ENCODE measurements at places on chromosomes 12 and 14.

GRCh38 chr14:60266021-60266937 lies 17.3 kb downstream of the PPM1A start:
- peak; percentile 49 for DNase-seq

DNA sequence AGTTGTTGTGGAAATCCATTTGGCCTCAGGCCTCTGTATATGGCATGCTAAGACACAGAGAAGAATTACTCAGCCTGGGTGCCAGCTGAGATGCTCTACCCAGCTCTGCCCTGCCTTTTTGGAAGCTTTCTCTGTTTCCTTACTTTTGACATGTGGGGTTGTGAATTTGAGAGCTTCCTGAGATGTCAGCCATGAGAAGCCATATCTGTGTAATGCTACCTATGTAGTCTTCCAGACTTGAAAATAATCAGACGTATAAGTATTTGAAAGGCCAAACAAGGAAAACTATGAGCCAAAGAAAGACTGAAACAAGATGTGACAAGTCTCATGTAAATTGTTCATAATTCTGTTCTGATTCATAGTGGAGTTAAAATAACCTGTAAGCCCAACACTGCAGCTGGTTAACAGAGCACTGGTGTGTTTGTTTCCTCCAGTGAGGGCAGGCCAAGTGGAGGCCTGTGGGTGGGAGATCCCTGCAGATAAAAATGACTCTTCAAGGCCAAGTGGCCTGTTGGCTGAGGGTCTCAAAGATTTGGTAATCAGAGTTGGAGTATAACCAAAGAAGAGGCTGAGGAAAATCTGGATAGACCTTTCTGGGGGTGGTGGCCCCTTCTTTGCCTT lies 94.0 kb downstream of the TMX1 start:
- DNase-seq = no peak

GRCh38 chr12:56836800-56837663 lies 73.9 kb downstream of the HSD17B6 start:
- peak; percentile 12 for DNase-seq

GRCh38 chr12:89513544-89513943 lies 11.1 kb downstream of the GALNT4 start:
- no peak for DNase-seq

- DNase-seq = no peak
Observed at GRCh38 chr12:57739387-57739786, 845 bp upstream of the AGAP2 start.

DNA sequence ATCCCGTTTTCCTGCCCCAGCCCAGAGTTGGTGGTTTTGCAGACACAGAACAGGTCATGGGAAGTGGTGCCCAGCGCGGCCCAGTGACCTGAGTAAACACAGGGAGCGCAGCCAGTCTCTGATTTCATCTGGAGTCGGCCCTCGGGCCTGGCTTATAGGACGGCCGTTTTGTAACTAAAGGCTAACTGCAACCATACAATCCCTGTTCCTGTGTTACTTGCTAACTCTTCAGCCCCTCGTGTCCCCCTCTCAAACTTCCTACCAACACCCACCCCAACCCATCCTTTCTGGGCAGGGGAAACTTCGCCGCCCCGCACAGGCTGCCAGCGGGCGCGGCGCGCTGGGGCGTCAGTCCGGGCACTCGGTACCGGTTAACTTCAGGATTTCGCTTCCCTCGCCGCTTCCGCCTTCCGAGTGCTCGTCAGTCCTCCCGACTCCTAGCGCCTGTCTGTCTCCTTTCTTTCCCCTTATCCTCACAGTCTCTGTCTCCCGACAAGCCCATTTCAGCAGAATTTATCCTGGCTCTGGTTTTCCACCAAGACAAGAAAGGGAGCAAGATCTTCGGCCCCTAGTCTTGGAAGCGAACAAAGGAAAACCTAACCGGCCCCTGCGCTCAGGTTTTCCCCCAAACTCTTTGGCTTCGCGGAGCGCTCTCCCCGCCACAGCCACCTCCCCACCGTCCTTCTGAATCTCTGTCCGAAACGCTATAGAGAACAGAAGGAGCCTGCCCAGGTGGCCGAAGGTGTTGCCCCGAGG lies 2.0 kb downstream of the SIX1 start:
- DNase-seq = no peak

DNA sequence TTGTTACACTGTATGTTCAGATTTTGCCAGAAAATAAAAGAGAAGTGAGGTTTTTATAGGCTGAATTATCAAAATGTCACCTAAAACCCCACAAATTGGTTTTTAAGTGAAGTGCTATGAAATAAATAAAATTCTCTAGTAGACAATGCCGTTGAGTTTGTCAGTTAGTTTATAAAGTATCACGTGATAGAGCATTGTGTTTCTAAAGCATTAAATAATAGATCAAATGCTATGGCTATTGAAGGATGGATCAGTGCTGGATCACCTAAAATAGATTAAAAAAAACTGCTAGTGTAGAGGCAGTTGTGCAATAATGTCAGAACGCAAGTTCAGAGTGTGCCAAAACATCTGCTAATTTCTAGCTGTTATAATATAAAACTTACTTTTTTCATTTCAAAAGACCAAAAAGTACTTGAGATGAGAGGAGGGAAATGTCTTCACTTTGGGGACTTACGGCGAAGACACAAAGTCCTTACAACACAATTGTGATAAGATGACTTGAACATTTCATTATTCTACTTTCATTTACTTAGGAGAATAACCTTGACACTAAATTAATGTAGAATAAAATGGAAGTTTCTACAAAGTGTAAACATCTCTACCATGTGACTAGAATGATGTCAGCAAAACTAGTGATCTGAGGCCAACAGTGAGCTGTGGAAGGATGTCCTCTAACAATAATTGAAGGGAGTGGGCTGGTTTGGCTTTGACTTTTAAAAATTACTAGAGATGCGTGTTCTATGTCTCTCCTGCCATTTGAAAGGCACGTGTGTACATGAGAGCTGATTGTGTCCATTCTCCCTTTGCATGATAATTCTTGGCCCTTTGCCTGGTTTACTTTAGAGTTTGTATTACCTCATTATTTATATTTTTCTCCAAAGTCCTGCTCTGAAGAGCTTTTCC lies 154.4 kb upstream of the PDE3A start:
- DNase-seq = no peak

- DNase-seq = no peak
Observed at GRCh38 chr12:49647827-49648711, 24.7 kb downstream of the PRPF40B start.

DNA sequence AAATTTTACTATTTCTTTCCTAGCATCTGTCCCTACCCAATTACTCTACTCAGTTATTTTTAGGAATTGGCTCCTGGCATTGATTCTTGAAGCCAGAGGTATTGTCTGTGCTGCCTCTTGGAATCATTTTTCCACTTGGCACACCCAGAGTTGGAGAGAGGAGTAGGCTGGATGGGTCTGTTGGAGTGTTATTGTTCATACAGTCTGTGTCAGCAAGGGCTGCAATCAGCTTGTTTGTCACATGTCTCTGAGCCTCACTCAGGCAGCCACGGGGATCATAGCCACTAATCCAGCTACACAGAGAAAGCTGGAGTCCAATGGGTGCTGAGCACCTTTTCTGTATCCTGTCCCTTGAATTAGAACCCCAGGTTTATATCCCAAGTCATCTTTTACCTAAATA lies 176.0 kb upstream of the DYRK2 start:
- DNase-seq = no peak

- no peak for DNase-seq
Observed at GRCh38 chr12:89181271-89181920, 170.9 kb downstream of the DUSP6 start.

- DNase-seq = no peak
Observed at GRCh38 chr14:33484264-33484663, 466.6 kb downstream of the EGLN3 start.

GRCh38 chr14:54715239-54715638 lies 148.3 kb downstream of the SAMD4A start:
- no peak for DNase-seq

- no peak for DNase-seq
Observed at GRCh38 chr12:96195845-96196451, 1.8 kb downstream of the ELK3 start.

DNA sequence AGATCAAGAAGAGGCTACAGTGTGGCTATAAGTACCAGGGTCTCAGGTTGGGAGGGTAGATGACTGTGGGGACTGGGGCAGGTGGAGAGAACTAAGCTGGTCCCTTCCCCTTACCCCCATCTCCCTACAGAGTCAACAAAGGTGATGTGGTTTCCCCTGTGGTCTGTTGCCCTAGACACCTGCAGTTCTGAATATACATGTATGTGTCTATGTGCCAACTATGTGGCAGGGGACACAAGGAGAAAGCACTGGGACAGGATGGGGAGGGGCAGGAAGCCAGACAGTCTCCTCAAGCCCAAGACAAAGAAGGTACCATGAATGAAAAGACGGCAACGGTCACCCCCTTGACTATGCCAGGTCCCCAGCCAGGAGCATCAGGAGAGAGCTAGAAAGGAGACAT lies 4.5 kb upstream of the HDAC7 start:
- peak; percentile 72 for DNase-seq

- DNase-seq = no peak
Observed at GRCh38 chr12:130920723-130921381, 32.9 kb upstream of the ADGRD1 start.

DNA sequence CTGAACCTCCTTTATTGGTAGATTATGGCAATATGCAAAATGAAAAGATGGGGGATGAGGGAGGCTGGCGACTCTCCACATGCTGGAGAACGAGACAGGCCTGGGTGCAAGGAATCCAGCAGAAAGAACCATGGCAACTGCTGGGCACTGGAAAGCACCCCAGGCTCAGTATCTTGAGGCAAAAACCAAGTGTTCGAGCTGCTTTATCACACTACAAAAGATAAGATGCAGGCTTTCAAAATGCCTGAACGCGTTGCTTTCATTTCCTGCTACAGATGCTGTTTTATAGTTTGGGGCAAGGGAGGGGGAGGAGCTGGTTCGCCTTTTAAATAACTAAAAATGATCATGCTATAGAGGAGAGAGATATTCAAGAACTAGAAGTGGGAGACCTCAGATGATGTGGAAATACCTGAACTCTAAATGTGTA lies 38.9 kb downstream of the NIN start:
- DNase-seq = peak; percentile 33

GRCh38 chr14:94176808-94177207 lies 2.7 kb downstream of the PPP4R4 start:
- no peak for DNase-seq

GRCh38 chr14:33229269-33229929 lies 290.7 kb downstream of the NPAS3 start:
- DNase-seq = no peak

- no peak for DNase-seq
Observed at GRCh38 chr14:41000350-41000749, 606.3 kb upstream of the LRFN5 start.

- no peak for DNase-seq
Observed at GRCh38 chr14:74935360-74935680, 12.3 kb upstream of the RPS6KL1 start.

DNA sequence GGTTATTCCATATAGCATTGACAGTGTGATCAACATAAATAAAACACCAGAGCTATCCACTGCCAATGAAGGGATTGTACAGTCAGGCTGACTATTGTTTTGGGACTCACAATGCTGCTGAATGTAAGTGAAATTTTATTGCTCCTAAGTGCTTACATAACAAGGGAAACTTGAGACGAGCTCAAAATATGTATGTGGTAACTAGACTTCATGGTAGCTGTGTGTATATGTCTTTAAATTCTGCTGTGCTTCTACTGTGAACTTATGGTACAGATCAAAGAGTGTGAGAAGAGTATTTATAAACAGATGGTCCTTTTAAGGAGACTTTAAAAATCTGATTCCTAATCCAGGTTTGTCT lies 6.9 kb downstream of the FLRT2 start:
- no peak for DNase-seq

GRCh38 chr12:69698769-69699540 lies at the start of gene BEST3:
BEST3 (minus strand) TSS chr12:69699303; CDS start chr12:69697798, 1,505 bp downstream.
- DNase-seq = no peak

DNA sequence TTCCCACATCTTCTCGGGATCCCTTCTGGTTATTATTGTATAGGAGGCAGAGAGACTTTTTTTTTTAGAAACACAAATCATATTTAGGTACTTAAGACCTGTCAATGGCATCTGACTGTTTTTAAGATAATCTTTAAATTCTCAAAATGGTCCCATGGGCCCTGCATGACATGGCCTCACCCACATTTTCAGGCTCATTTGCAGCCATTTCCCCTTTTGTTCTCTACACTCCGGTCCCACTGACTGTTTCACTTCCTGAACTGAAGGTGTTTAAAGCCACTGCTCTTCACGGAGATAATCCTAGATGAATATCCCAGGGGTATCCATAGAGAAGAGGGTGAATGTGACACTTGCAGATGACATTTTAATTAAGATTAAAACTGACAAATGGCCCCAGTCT lies 12.3 kb upstream of the C12orf71 start:
- DNase-seq = no peak

- DNase-seq = no peak
Observed at GRCh38 chr12:104763168-104763805, 194.8 kb downstream of the SLC41A2 start.
